Left colon (tissue), 2 donors: ENCODE measurements at places on chromosomes 11 and 22.

DNA sequence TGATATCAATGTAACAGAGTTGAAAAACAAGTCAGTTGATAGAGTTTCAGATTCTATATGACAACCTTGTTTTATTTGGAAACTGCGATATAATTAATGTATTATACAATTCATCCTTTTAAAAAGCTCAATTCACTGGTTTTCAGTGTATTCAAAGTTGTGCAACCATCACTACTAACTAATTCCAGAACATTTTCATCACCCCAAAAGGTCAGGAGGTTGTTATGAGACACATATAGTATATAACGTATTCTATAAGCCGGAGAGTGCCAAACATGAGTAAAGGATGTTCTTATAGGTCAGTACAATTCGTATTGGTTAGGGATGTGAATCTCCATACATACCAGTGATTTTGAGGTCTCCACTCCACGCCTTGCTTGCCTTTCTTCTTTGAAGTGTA lies 40.1 kb upstream of the UCP3 start:
- DNase-seq, result no peak

GRCh38 chr11:129317571-129317970 lies 58.1 kb upstream of the BARX2 start:
- DNase-seq, result no peak

DNA sequence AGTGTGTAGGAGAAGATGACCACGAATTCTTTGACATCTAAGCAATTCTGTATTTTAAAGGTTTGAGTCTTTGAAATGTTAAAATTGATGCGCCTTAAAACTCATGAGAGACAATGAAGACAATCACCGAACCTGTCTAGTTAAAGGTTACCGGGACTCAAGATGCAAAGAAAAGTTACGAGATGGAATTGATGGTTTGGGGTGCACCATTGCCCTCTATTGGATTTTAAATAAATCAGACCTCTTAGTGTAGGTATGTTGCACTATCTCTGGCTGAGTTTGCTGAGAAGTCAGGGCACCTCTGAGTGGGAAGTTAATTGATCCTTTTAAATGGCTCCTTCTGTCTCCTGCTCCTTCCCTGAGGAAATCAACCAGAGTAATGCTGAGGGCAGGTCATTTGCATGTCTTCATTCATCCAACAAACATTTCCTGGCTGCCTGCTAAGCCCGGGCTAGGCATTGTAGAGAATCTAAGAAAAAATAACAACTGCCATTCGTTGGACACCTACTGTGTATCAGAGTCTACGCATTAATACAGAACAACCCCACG lies 19.4 kb upstream of the TMA7B start:
- DNase-seq, result no peak

DNA sequence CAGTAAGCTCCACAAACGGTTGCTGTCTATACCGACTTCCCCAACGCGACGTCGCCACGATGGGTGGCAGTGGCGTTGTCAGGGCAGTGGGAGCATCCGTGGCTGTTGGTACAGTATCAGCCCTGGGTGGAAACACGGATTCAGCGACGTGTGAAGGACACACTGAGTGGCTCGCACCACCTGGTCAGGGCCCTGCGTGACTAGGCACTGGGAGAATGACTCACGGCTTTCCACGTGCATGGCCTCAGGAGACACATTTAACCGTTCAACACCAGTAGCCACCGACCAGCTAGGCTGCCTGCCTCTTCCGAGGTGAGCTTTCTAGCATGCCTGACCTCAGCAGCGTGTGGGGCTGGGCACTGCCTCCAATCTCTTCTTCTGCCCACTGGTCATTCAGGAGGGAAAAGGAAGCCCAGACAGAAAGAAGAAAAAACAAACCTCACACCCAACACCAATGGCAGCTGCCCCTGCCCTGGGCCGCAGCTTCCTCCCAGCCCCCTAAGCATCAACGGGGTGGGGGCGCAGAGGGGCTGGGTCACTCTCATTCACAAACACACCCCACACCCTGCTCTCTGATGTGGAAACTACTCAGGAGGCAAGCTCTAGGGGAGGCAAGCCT lies 59.0 kb downstream of the MYH9 start:
- DNase-seq, result peak; percentile 66

GRCh38 chr11:125502198-125502597 lies 6.1 kb upstream of the FEZ1 start:
- DNase-seq, result no peak

DNA sequence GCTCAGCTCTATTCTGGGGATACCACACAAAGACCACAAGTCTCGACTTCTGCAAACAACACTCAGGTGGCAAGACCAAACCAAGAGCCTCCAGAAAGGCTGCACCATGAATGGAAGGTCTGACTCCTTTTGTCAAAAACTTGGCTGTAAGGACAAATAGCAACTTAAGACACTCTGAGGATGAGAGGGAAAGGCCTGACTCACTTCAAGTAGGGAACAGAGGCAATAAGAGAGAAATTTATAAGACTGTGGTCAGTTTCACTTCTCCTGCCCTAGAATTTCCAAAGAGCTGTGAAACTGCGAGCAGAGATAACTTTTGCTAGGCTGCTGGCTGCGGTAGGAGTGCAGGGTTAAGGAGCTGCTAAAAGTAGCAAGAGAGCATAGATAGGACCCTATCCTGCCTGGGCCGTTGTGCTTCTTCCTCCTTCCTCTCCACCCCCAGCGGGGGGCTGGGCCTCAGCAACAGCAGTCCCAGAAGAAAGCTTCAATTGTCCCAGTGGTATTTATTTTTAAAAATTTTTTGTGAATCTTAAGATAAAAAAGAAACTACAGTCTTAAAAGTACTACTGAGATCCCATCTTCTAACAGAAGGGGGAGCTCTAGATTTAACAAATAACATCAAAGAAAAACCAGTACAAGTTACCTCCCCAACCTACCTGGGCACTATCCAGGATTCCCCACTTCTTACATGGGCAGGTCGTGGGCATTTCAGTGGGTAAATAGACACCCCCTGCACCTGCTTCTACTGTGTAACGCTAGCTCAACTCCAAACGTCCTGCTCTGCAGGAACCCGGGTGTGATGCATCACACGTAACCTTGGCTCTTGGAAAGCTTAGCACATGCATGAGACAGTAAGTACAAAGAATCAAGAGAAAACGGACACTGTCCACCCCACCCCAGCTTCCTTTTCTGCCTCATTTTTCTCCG lies 66.4 kb downstream of the SGSM3 start:
- peak; percentile 24 for DNase-seq

DNA sequence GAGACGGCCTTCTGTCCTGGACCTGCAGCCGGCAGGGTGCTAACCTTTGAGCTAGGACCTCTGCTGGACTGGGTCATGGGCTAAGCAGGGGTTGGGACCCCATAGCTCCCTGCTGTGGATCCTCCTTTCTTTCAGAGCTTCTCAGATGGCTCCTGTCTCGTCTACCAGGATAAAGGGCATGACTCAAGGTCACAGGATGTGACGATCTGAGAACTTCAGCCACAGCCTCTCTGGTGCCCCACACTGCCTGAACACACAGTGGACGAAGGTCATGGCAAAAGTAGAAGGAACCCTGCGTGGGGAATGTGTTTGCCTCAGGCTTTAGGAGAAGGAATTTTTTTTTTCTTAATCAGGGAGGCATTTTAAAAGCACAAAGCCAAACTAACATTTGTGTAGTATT lies 196.7 kb downstream of the TRIM29 start:
- DNase-seq, result no peak

- DNase-seq, result no peak
These were observed 86.2 kb upstream of the BARX2 start for GRCh38 chr11:129289350-129290040.

DNA sequence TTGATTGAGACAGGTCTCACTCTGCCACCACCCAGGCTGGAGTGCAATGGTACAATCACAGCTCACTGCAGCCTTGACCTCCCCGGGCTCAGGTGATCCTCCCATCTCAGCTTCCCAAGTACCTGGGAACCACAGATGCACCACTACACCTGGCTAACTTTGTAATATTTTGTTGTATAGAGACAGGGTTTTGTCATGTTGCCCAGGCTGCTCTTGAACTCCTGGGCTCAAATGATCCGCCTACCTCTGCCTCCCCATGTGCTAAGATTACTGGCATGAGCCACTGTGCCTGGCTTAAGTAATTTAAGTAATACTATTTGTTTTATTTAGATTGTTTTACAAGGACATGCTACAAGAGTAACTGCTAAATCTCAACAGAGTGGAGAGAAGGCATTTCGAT lies 33.5 kb downstream of the ZNF143 start:
- no peak for DNase-seq

- peak; percentile 68 for DNase-seq
These were observed 1.5 kb upstream of the EEF1G start for GRCh38 chr11:62575156-62575555.

- DNase-seq, result no peak
These were observed 1431.4 kb upstream of the TENM4 start for GRCh38 chr11:80872116-80872728.

DNA sequence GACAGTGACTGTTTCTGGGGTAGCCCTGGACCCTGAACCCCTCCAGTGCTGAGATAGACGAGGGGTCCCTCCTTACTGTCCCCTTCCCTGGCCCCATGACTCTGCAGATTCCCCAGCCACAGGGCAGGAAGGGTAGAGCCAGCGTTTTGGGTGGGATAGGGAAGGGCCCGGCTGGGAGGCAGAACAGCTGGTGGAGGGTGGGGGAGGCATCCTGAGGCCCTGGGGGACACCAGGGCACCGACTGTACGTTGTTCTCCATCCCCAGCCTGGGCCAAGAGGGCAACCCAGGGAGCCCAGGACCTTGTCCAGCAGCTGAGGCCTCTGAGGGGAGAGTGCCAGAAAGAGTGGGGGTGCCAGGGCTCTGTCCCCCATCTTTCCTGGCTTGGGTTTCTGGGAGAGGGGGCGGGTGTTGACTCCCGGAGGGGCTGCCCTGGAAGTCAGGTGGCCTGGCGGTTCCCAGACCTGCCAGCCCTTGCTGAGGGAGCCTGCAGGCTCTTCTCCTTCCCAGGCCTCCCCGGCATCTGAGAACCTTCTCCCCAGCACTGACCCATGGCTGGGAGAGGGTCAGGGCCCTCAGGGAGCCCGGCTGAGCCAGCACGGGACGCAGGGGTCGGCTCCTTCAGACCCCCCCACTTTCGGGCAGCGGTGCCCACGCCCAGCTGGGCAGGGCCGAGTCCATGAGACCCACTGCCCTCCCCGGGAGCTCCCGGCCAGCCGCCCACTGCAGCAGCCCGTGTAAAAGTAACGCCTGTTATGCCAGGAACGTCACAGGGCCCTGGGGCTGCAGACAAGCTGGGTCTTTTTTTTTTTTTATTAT lies 30.3 kb downstream of the IGF2 start:
- no peak for DNase-seq

DNA sequence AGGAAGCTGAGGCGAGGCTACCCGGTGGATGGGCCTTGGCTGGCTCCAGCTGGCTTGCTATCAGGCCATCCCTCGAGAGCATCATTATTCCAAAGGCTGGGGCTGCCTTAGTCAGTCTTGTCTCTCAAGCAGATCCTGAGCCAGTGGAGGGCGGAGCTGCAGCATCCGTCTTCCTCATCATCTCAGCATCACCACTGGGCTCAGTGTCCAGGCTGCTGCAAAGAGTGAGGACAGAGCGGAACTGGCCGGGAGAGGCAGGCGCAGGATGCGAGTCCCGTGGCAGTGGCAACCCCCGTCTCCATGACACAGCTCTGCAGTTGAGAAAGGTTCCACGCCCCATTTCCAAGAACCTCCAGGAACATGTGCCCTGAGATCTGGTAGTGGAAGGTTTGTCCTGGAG lies 4.4 kb downstream of the TP53I11 start:
- peak; percentile 54 for DNase-seq

GRCh38 chr22:36928786-36929535 lies 15.5 kb downstream of the CSF2RB start:
- DNase-seq, result no peak

- DNase-seq, result no peak
These were observed 64.7 kb downstream of the MTNR1B start for GRCh38 chr11:93034031-93034722.

GRCh38 chr11:91023731-91024130 lies 800.9 kb upstream of the CHORDC1 start:
- DNase-seq, result no peak

GRCh38 chr11:67352546-67353316 lies 615 bp downstream of the POLD4 start:
- DNase-seq, result peak; percentile 77

DNA sequence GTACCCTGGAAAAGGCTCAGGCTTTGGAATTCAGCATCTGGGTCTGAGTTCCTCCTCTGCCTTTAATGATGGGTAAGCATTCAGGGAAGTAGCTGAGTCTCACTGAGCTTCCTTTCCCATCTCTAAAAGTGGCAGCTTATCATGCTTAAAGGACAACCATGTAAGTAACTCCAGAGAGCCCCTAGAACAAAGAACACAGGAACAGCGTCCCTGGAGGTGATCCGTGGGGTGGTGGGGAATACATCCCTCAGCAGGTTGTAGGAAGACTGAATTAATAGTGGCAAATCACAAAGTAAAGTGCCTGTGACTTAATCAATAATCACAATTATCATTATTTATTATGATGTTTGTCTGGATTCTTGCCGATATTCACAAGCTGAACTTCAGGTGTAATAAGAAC lies 114.7 kb upstream of the ISX start:
- no peak for DNase-seq

- DNase-seq, result no peak
These were observed 266.3 kb downstream of the DDX10 start for GRCh38 chr11:108931168-108931567.
